ENCODE measurements at places on chromosomes 2 and 18.

GRCh38 chr18:13261661-13262357 lies 43.2 kb downstream of the LDLRAD4 start:
- DNase-seq = no peak

GRCh38 chr2:100011272-100011731 lies 131.1 kb downstream of the AFF3 start:
- DNase-seq = no peak

- no peak for DNase-seq
Measured at GRCh38 chr2:9440058-9440727, 16.7 kb downstream of the CPSF3 start.

GRCh38 chr2:216202626-216203250 lies 93.6 kb downstream of the XRCC5 start:
- no peak for DNase-seq

GRCh38 chr2:6968319-6969100 lies 51.3 kb downstream of the RNF144A start:
- peak; percentile 32 for DNase-seq

- no peak for DNase-seq
Measured at GRCh38 chr2:42850016-42850805, 57.8 kb upstream of the HAAO start.

DNA sequence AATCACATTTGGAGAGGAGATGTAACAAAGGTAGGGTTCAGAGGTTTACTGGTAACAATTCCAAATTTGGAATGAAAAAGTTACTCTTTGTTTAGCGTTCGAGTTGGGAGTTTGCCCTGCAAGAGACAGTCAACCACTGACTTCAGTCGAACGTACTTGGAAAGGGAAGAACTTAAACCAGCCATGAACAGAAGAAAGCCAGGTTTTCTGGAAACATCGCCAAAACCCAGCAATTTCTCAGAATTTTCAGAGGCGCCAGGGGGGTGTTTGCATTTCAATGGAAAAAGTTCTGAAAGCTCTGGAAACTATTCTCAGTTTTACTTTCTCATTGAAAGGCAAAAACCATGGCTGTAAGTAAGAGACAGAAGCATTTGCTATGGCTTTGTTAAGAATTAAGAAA lies 28.5 kb upstream of the AQP4 start:
- no peak for DNase-seq

GRCh38 chr2:107719836-107720235 lies 106.9 kb upstream of the RGPD4 start:
- DNase-seq = no peak

DNA sequence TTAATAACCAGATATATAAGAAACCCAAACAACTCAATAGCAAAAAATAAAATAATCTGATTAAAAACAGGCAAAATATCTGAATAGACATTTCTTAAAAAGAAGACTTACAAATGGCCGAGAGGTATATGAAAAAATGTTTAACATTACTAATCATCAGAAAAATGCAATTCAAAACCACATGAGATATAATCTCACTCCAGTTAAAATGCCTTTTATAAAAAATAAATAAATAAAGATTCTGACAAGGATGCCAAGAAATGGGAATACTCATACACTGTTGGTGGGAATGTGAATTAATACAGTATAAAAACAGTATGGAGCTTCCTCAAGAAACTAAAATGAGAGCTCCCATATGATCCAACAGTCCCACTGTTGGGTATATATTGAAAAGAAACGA lies 33.9 kb upstream of the BMP10 start:
- DNase-seq = no peak

DNA sequence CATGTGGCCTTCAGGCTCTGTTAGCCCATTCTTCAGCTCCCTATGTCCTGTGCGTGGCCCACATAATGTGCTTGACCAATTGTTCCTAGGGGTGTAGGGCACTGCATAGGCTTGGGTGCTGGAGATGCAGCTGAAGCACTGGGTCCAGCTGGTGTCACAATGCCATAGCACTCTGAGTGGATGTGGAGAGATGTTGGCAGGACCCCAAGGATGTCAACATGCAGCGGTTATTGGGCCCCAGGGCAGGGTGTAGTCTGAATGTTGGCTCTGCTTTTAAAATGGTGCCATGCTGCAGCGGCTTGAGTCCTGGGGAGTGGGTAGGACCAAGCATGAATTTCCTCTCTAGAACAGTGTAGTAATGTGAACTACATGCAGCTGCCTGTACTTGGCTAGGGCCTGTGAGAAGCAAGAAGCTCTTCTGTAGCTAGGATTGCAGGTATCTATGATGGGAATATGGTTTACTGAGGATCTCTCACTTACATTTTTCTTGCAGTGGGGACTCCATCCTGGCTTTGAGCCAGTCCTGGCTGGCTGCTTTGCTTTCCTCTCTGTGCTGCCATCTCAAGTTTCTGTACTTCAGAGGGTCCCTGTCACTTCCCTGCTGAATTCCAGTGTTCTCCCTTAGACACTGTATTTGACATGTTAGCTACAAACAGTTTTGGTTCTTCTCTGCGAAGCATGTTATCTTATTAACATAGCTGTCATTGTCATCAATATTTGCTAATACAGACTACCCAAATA lies 148.4 kb downstream of the CSRNP3 start:
- DNase-seq = no peak

DNA sequence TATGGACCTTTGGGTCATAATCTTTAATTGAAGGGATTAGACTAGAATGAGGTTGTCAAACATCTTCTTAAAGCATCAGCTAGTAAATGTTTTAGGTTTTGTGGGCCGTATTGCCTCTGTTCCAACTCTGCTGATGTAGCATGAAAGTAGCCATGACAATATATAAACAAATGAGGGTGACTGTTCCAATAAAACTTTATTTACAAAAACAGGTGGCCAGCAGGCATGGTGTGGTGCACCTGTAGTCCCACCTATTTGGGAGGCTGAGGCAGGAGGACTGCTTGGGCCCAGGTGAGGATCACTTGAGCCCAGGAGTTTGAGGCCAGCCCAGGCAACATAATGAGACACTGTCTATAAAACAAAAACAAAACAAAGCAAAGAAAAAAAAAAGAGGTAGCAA lies 18.4 kb downstream of the LIPG start:
- DNase-seq = no peak

GRCh38 chr2:38835015-38835601 lies 40.6 kb downstream of the DHX57 start:
- DNase-seq = peak; percentile 53

DNA sequence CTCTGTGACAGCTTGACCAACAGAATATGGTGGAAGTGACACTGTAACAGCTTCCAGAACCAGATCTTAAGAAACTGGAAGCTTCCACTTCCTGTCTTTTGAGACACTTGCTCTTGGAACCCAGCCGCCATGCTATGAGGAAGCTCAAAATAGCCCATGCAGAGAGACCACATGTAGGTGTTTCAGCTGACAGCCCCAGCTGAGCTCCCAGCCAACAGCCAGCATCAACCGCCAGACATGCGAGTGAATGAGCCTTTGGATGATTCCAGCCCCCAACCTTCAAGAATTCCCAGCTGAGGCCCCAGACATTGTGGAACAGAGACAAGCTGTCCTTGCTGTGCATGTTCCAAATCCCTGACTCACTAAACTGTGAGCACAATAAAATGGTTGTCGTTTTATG lies 27.9 kb downstream of the ACVR1 start:
- no peak for DNase-seq

DNA sequence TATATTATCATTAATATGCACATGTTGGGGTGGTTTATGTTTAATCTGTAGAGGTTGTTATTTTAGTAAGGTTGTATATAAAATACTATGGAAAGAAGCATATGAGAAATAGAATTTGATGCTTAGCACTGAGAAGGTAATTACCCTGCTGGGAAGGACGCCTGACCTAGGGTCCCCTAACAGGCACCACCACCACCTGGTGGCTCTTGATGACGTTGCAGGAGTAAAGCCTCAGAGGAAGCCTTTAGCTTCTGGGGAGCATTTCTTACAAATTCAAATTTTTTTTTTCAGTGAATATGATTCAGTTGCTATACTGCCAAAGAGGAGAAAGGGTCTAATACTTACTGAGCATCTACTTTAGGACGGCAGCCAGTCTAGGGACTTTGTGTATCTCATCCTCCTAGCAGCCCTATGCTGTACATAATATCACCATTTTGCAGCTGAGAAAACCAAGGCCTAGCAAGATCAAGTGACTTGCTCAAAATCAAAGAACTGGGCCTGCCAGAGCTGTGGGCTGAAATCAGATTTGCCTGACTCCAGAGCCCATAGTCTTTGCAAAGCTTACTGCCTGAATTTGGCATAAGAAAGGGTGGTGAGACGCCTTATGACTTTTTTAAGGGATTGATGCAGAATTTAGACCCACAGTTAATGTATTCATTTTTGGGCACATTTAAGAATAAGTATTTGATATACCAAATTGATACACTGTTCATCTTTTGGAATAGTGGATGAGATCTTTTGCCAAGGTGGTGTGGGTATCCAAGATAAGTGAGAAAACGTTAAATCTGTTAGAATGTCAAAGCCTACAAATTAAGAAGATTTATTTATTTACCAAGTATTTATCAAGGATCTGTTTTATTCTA lies 78.8 kb upstream of the GAREM1 start:
- DNase-seq = peak; percentile 24

- no peak for DNase-seq
Measured at GRCh38 chr2:229371086-229371485, 100.0 kb upstream of the PID1 start.
